ENCODE measurements at places on chromosomes 5 and 9.

- H3K4me3 ChIP-seq: peak overlapping the region; percentile 23
- DNase-seq: peak; percentile 68
- no peaks in the 10 kb centered on the region for H3K36me3 ChIP-seq
- H3K27ac ChIP-seq: no peak overlapping the region
- peaks cover 41% of the 10 kb centered on the region for H3K4me1 ChIP-seq
Observed at GRCh38 chr5:73446631-73447529, 1.7 kb downstream of the FOXD1 start.

DNA sequence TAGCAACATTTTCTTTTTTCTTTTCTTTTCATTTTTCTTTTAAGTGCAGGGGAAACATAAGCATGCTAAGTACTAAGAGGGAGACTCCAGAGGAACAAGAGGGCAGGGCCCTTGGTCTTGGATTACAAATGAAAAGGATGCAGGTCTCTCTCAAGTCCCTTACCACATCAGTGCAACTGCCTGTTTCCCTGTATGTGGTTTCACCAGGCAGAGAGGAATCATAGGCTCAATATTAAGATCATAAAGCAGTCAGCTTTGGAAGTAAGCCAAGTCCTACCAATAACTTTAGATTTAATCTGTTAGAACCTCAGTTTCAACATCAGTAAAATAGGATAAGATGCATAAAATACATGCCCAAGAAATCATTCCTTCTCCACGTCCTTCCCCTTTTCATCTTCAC, 422.7 kb upstream of the PAPPA start:
- no peak overlapping the region for H3K27ac ChIP-seq
- no peaks in the 10 kb centered on the region for H3K4me1 ChIP-seq
- no peak for DNase-seq
- H3K36me3 ChIP-seq: no peaks in the 10 kb centered on the region
- H3K4me3 ChIP-seq: no peak overlapping the region
- no peaks in the 10 kb centered on the region for H3K27me3 ChIP-seq

- no peak overlapping the region for H3K27ac ChIP-seq
- H3K4me1 ChIP-seq: no peaks in the 10 kb centered on the region
- H3K4me3 ChIP-seq: no peak overlapping the region
- H3K27me3 ChIP-seq: no peaks in the 10 kb centered on the region
- H3K36me3 ChIP-seq: peaks cover 13% of the 10 kb centered on the region
- no peak for DNase-seq
Observed at GRCh38 chr5:61151893-61152292, 10.4 kb downstream of the SMIM15 start.

DNA sequence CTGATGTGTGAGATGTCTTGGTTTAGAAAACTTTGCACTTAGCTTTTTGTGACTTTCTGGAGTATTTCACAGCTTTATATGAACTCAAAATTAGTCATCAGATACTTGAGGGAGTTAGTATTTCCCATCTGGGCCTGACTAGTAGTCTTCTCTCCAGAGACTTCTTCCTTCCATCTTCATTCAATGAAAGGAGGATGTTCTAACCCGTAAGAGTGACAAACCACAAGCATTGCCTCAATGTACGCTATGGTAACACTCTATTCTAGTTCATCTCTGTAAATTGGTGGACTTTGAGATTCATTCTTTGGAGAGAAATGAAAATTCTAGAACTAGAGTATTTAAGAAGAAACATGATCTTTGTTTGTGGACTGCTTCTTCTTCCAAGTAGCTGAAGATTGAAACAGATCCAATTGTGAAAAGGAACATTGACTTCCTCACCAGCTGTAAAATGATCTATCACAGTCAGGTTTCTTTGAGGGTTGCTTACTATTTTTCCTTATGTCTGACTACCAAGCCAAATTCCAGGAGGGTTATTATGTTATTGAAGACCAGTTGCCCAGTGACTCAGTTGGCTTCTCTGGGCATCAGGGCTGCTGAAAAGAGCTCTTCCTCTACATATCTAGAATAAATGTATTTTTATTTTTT, 157.6 kb downstream of the SLC12A2 start:
- no peak overlapping the region for H3K4me3 ChIP-seq
- H3K27ac ChIP-seq: no peak overlapping the region
- no peak for DNase-seq

DNA sequence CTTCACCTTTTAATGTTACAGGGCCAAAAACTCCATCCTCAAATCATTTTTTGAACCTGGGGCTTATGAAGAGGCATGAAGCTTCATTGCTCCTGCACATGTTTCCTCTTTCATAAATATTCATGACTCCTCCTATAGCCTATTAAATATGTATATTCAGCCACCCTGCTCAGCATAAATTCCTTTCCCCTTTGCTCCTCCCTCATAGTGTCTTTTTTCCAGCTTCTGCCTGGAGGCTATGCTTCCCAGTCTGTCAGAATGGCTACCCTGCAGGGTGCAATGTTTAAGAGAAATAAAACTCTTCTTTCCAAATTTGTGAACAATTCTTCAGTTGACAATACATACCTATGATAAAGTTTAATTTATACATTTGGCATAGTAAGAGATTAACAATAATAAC, 1082.9 kb upstream of the CDH18 start:
- DNase-seq: no peak
- no peak overlapping the region for H3K4me3 ChIP-seq
- H3K36me3 ChIP-seq: no peaks in the 10 kb centered on the region
- no peaks in the 10 kb centered on the region for H3K27me3 ChIP-seq
- no peaks in the 10 kb centered on the region for H3K4me1 ChIP-seq
- H3K27ac ChIP-seq: no peak overlapping the region

DNA sequence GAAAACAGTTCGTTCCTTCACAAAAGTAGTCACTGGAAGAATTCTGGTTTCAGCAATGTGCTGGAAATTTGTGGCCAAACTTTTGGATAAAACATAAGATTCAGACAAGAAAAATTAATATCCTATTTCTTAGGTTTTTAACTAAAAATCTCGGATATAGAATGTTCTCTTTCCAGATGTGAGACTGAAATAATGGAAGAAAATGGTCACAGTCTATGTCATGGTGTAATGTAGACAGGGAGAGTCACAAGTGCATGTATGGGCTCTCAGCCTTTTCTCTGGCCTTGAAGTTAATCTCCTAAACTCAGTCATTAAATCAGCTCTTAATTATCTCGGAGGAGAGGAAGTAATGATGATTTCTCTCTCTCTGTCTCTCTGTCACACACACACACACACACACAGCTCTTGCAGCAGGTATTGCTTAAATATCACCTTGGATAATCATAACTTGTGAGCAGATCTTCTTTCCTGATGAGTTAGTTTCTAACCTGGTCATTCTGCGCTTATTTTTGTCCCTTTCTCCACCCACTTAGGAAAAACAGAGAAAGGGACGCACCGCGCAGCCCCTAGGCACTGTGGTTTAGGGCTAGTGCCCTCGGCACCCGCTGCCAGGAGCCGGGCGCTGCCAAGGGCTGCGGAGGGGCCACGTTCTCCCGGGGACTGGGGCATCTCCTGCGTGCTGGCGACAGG, 672 bp upstream of the ITGA2 start:
- H3K4me3 ChIP-seq: peak overlapping the region; percentile 30
- H3K27ac ChIP-seq: no peak overlapping the region
- no peaks in the 10 kb centered on the region for H3K36me3 ChIP-seq
- H3K27me3 ChIP-seq: peaks cover 21% of the 10 kb centered on the region

DNA sequence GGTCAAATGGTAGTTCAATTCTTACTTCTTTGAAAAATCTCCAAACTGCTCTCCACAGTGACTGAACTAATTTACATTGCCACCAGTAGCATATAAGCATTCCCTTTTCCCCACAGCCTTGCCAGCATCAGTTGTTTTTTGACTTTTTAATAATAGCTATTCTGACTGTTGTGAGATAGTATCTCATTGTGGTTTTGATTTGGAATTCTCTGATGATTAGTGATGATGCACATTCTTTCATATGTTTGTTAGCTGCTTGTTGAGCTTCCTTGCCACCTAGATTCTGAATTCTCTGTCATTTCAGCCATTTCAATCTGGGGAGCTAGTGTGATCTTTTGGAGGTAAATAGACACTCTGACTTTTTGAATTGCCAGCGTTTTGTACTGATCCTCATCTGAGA, 24.0 kb downstream of the CDK20 start:
- H3K4me1 ChIP-seq: no peaks in the 10 kb centered on the region
- no peak overlapping the region for H3K27ac ChIP-seq

DNA sequence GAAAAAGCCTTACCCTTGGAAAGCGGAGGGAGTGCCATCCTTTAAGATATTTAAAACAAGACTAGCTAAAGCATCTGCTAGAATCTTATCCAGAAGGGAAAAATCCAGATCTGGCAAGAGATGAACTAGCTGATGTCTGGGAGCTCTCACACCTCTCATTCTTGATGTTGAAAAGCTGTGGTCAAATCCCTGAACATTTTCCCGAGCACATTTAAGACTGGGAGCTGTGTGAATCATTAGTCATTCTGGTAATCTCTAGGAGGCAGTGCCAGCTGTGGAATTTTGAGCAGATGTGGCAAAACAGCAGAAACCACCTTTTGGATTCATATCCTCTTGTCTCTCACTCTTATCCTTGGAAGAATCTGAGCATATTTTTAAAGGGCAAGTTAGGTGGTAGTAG, 218.0 kb downstream of the MAN2A1 start:
- H3K36me3 ChIP-seq: no peaks in the 10 kb centered on the region
- H3K4me1 ChIP-seq: no peaks in the 10 kb centered on the region

- peaks cover 15% of the 10 kb centered on the region for H3K4me1 ChIP-seq
- no peak for DNase-seq
- H3K4me3 ChIP-seq: no peak overlapping the region
- H3K27me3 ChIP-seq: peaks cover 30% of the 10 kb centered on the region
Observed at GRCh38 chr5:1351156-1351555, 6.3 kb upstream of the CLPTM1L start.

GRCh38 chr5:169121630-169122420, 179.1 kb downstream of the SLIT3 start:
- H3K4me3 ChIP-seq: no peak overlapping the region
- no peaks in the 10 kb centered on the region for H3K36me3 ChIP-seq
- no peak for DNase-seq
- H3K27ac ChIP-seq: no peak overlapping the region
- no peaks in the 10 kb centered on the region for H3K4me1 ChIP-seq
- H3K27me3 ChIP-seq: no peaks in the 10 kb centered on the region

DNA sequence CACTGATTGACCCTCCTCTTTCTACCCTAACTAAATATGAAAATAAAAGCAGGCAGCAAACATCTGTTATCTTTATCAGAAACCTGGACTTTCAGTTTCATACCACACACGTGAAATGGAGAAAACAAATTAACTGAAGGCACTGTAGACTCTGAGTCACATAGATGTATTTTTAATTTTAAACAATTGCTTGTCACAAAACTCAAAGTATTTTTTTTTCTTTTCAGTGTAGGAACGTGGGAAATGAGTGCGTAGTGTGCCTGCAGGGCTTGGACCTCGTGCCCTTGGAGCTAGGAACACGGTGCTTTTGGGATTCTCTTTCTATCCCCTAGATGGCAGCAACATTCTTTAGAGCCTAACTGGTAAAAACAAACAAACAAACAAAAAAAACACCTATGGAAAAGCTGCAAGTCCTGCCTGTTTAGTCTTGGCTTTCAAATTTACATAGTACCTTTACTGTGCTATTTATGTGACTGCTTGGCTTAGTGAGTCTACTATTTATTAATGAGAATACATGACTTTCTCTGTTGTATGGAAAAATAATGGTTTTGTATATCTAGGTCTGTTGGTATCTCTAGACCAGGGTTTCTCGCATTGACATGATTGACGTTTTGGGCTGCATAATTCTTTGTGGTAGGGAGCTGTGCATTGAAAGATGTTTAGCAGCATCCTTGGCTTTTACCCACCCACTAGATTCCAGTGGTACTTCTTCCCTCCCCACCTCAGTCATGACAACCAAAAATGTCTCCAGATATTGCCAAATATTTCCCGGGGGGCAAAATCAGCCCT, 16.8 kb upstream of the ACTBL2 start:
- peak; percentile 42 for DNase-seq
- H3K4me3 ChIP-seq: no peak overlapping the region
- H3K27ac ChIP-seq: no peak overlapping the region
- no peaks in the 10 kb centered on the region for H3K27me3 ChIP-seq
- no peaks in the 10 kb centered on the region for H3K36me3 ChIP-seq

DNA sequence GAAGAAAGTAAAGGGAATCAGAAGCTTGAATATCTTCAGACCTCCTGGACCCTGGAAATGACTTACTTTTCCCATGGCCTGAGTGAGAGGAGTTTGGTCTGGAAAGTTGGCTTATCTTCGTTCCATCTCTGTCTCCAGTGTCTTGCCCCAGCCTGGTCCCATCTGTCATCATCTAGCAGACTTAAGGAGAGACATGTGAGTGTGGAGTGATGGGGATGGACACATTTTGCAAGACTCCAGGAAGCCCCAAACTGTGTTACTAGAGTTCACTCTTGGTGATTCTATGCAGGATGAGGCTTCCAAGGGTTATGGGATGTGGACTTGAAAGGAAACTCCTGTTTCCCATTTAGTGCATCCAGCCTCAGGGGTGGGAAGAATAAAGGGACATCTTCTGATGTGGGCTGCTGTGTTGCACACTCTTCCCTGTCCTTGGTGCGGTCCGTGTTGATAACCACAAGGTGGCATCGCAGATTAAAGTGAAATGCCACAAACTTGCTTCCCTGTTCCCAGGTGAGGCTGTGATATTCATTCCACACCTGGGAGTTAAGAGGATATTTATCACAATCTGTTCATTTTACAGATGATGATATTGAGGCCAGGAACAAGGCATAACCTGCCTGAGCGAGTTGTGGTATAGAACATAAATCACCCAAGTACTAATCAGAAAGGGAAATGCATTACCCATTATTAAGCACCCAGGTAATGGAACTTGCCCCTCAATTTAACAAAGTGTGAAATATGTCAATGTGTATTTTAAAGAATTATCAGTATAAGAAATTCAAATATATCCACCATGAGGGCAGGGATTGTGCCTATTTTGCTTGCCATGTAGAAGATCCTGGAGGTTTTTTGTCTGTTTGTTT, 269.9 kb upstream of the PAPPA start:
- no peaks in the 10 kb centered on the region for H3K36me3 ChIP-seq
- no peaks in the 10 kb centered on the region for H3K27me3 ChIP-seq
- H3K27ac ChIP-seq: no peak overlapping the region
- H3K4me3 ChIP-seq: no peak overlapping the region
- no peak for DNase-seq

GRCh38 chr5:67494186-67494855, 297.7 kb upstream of the CD180 start:
- no peak for DNase-seq
- no peak overlapping the region for H3K27ac ChIP-seq
- no peaks in the 10 kb centered on the region for H3K27me3 ChIP-seq
- H3K4me1 ChIP-seq: no peaks in the 10 kb centered on the region

Measured in K562 (cell line).